ENCODE measurements at places on chromosomes 5 and 9. TPM values are rescaled to one million over a fixed set of nuclear protein-coding genes. Genes with fewer than 3 reads are reported as not detected.

FAM200C gene
- polyA plus RNA-seq: 6.4 TPM

KIF4B gene
- not detected for polyA plus RNA-seq

- peak; percentile 63 for DNase-seq
Measured at GRCh38 chr5:135246923-135247795, 151.9 kb downstream of the MACROH2A1 start.

DNA sequence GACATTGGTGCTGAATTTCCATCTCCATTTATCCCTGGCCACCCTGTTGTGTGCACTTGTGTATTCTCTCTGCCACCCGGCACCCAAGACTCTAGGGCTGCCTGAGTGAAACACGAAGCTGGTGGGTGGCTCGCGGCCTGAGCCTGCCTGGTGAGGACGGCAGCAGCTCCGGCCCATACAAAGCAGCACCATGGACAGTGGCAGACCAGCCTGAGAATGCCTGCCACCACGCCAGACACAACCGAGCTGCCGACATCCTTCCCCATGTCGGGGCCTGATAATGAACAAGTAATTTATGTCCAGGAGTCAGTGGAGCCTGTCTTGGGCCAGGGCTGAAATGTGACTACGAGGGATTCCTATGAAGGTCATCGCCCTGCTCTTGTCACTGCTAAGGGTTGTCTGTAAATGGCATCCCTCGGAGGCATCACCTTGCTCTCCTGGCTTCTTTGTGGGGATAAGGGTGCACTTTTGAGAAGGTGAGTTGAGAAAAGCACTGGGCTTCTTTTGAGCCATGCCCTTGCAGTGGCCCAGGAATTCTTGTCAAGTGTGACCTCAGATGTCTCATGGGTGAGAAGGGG is 175.7 kb downstream of the MELK start:
- no peak for DNase-seq

DNA sequence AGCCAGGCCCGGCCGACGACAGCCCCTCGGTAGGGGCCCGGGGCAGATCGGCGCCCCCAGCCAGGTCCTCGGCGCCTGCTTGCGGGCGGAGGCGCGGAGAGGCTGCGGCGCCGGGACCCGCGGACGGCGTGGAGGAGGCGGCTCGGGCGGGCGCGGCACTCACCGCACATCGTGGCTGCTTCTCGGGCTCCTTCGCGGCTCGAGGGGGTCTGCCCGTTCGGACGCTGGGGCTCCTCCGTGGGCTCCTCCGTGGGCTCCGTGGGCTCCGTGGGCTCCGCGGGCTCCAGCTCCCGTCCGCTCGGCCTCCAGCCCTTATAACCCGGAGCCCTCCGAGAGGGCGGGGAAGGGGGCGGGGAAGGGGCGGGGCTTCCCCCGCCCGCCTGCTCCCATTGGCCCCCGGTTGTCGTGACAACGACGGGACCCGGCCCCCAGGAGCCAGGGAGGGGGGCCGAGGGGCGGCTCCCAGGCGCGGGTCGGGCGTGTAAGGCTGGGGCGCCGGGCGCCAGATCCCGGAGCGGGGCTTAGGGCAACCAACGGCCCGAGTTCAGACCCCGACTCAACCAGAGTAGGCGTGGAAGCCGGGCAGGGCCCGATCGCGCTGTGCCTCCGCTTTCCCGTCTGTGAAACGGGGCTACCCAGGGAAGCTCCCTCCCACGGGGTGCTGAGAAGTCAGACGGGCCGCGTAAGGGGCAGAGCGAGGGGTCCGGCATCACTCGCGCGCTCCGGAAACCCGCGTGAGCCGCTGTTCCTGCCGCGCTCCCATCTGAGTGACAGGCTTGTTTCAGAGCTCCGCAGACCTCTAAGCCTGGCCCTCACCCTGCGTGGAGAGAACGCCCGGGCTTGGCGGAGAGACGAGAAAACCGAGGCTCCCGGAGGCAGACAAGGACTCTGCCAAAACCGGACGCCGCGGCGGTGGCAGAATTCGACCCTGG is at the start of gene GFPT2:
Gene GFPT2, minus strand, starts transcription at position 289 of the 932 bp plus-strand sequence. Its CDS starts 119 bp downstream, at position 170.
- DNase-seq: peak; percentile 94
